Vagina (tissue), 2 donors: ENCODE measurements at places on chromosomes 6 and 20. TPM values are rescaled to one million over a fixed set of nuclear protein-coding genes. Genes with fewer than 3 reads are reported as not detected.

TUBB2B gene
- 6.9 TPM for total RNA-seq

ZSCAN23 gene
- 0.98 TPM for total RNA-seq

DNA sequence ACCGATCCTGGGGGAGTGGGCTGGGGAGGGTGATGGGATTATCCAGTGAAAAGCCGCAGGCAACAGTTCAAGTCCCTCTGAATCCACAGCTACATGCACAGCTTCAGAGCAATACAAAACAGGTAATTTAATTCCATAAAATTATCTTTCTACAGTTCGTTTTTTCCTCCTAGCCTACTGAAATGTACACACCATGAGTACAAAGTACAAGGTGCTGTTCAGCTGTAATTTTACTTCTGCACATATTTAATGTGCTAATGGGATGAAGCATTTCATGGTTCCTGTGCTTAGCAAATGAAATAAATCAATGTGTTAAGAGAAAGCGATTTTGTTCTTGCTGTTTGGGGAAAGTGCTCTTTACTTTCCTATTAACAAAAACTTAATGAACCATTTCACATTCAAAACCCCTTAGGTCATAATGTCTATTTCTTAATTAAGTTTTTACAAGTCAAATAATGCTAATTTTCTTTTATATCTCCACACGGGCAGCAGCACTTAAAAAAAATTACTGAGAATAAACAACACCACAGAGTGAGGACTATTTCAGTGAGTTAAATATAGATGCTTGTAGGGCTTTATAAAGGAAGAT, 71.8 kb downstream of the INSM1 start:
- DNase-seq: no peak

DNA sequence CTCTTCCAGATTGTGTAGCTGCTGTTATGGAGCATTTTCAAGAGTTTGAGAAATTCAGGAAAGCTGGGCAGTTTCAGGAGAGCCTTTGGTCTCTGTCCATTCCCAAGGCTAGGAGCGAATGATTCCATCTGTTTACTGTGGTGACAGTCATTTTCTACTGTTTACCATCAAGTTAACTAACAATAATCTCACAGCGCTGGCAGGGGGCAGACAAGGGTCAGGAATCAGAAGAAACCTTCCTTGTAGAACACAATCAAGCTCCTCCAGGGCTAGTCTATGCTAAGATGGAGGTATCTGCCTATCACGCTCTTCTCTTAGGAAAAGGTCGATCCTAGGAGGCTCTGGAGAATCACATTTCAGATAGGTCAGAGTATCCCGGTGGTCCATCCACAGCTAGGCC, 293.9 kb downstream of the KIF16B start:
- no peak for DNase-seq

MCM3 gene
- total RNA-seq: 36.3 TPM

PPP1R14C gene
- total RNA-seq: 23.8 TPM

BPI gene
- not detected for total RNA-seq

GRCh38 chr6:52552278-52552643, 24.6 kb downstream of the TRAM2 start:
- no peak for DNase-seq

DNA sequence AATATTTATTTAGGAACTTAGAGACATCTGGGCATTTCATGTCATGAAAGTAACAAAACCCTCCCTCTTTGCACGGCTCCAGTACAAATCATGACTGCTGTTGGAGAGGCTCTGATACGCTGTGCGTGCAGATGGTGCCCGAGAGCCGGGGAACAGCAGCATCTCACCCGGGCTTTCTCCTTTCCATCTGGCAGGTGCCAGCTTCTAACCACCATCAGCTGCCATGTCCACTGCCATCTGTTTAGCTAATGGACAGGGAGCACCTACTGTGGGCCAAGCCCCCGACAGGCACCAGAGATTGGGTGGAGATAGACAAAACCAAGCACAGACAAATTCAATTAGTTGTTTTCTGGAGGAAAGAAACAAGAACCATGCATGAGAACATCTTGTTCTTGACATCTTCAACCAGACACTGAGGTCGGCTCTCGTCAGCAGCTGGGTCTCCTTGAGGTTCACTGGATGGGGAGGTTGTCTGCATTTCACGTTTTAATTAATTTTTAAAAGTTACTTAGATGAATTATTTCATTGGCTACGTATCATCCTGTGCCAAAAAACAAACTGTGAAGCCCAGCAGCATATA, 323.7 kb downstream of the THBS2 start:
- DNase-seq: peak; percentile 74

- DNase-seq: no peak
Observed at GRCh38 chr6:19452495-19452894, 384.7 kb upstream of the ID4 start.

OPN5 gene
- not detected for total RNA-seq

GRCh38 chr6:17577059-17577458, 23.0 kb upstream of the FAM8A1 start:
- DNase-seq: no peak

C20orf144 gene
- not detected for total RNA-seq

BPIFB4 gene
- total RNA-seq: not detected

DNA sequence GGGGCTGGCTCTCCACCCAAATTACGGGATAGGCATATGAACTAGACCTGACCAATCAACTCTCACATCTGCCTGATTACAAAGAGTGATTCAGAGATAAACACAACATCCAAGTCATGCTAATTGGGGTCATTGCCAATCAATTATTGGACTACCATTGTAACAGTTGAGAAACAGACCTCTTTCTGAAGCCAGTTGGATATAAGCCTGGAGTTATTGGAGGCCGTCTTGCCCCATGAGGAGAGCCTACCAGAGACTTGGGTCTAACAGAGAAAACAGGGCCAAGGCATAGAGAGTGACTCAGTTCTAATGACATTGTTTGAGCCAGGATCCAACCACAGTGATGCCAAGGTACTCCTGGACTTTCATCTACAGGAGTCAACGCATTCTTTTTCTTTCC, 39.4 kb upstream of the HIVEP2 start:
- DNase-seq: no peak

IMPG1 gene
- total RNA-seq: not detected

NOTCH4 gene
- 18.2 TPM for total RNA-seq

SSTR4 gene
- total RNA-seq: not detected

DNA sequence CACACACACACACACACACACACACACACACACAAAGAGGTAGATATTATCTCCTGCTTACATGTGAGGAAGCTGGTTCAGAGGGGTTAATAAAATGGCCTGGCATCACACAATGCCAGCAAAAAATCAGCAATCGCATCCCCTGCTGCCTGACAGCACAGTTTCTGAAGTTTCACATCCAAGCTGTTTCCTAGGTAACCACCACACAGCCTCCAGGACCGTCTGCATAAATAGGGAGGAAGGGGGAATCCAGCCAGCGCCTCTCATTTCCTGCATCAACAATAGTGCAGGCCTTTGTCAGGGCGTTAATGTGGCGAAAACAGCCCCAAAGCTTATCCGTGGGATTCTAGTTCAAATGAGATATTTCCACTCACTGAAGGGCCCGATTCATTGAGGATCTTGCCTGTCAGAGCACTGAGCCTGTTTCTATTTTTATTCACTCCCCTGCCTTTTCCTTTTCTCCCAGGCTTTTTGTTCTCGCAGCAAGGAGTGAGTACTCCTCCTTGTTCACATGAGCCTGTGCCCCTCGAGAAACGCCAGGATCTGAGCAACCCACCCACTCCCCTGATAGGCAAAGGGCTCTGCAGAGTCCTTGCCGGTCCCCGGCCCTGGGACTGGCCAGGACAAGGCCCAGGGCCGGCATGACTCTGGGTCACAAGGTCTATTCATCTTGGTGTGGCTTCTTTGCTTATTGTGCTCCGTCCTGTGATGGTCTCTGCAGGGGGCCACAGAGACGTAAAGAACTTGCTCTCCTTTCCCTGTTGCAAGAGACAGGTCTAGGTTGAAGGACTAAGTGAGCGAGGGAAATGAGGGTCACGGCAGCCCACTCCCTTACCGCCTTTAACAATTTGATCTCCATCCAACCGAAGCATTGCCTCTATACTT, 32.7 kb downstream of the TUBB2B start:
- DNase-seq: no peak

GRCh38 chr6:33860706-33861474, 57.1 kb upstream of the MLN start:
- no peak for DNase-seq

DNA sequence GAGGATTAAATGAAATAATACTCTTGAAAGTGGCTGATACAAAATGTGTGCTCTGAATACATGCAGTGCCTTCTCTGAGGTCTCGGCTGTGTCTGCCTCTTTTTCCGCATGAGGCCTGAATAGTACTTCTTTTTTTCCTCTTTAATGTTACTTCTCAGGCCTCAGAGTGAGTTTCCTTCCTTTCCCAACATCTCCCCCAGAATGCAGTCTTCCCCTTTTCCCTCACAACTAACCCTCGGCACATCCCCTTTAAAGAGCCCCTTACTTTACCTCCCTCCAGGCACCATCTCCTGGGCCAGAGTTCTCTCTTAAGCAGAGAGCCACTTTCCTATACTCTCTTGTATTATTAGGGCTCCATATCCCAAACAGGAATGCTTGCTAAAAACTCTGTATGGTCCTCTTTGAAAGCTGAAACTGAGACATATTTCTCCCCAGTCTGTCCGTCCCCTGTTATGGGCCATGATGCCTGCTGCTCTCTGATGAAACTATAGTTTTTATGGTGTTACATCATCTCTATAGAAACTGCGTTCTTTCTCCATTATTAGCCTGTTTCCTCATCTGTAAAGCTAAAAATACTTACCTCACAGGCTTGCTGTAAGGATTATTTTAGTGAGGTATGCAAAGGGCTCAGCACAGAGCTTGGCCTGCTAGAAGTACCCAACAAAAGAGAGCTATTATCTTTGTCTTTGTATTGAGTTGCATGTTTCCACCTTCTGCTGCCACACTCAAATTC, 2.3 kb downstream of the PLAGL2 start:
- no peak for DNase-seq

DNA sequence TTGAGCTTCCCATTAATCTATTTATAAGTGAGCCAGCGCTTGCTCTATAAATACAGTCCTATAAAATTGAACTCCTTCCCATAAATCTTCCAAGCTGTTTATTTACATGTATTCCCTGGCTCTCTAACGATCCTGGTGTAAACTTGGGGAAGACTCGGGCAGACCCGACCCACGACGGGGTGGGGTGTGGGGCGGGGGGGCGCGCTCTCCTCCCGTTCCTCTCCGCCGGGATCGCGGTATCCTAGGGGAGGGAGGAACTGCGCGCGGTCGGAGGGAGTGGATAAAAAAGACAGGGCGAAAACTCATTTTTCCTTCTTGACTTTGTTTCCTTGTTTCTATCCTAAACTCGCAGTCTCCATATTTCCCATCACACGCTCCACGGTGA, 31.1 kb downstream of the TFAP2B start:
- DNase-seq: no peak

- no peak for DNase-seq
Observed at GRCh38 chr20:3276680-3277015, 37.7 kb upstream of the SLC4A11 start.

DNA sequence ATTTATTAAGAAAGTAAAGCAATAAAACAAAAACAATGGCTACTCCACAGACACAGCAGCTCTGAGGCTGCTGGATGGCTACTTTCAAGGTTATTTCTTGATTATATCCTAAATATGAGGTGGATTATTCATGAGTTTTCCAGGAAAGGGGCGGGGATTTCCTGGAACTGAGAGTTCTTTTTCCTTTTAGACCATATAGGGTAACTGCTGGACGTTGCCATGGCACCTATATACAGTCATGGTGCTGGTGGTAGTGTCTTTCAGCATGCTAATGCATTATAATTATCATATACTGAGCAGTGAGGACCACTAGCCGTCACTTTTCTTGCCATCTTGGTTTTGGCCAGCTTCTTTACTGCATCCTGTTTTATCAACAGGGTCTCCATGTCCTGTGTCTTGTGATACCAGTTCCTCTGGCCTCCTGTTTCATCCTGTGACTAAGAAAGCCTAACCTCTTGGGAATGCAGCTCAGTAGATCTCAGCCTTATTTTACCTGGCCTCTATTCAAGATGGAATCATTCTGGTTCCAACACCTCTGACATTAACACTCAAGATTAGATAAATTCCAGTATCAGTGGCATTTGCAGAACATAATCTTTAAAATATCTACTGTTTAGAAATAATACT, 32.3 kb upstream of the TRDN start:
- no peak for DNase-seq

DNA sequence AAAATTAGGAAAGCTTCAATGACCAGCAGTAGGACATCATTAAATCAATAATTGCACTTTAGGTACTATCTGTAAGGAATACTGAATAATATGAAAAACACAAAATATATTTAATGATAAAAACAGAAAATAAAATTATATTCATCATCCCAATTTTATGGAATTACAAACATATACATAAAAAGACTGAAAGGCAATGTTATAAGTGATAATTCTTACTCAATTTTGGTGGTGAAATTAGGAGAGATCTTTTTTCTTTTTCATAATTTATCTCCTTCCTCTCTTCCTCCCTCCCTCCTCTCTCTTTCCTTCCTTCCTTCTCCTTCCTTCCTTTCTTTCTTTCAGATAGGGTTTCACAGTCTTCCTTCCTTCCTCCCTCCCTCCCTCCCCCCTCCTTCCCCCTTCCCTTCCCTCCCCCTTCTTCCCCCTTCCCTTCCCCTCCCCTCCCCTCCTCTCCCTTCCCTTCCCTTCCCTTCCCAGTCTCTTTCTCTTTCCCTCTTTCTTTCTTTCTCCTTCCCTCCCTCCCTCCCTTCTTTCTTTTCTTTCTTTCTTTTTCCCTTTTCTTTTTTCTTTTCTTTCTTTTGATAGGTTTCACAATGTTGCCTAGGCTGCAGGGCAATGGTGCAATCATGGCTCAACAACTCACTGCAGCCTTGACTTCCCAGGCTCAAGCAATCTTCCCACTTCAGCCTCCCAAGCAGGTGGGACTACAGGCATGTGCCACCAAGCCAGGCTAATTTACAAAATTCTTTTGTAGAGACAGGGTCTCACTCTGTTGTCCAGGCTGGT, 36.8 kb downstream of the RSPH3 start:
- DNase-seq: no peak

DNA sequence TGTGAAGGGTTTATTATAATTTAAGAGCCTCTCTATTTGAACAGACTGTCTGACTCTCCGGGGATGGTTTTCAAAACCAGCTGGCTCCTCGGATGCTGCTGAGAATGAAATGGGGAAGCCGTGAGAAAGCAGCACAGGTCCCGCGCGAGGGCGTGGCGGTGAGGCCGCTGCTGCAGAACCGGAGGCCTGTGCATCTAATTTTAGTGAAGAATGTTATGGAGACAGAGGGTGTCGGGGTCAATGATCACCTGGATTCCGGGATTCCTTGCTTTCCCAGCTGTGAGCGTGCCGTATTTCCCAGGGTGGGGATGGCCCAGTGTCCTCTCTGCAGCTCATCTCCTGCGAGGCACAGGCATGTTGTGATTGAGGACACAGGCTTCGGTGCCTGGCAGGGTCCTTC, 348.0 kb downstream of the CDH4 start:
- DNase-seq: no peak

GRCh38 chr6:163635315-163635714, 220.8 kb downstream of the QKI start:
- DNase-seq: no peak

- no peak for DNase-seq
Observed at GRCh38 chr6:76120302-76120701, 47.8 kb upstream of the IMPG1 start.
